SK-MEL-5 (cell line): ENCODE measurements at places on chromosomes 12 and 14. TPM values are rescaled to one million over a fixed set of nuclear protein-coding genes. Genes with fewer than 3 reads are reported as not detected.
A peak's percentile ranks its signal among the peaks of the same experiment; 100 is the strongest.

DNA sequence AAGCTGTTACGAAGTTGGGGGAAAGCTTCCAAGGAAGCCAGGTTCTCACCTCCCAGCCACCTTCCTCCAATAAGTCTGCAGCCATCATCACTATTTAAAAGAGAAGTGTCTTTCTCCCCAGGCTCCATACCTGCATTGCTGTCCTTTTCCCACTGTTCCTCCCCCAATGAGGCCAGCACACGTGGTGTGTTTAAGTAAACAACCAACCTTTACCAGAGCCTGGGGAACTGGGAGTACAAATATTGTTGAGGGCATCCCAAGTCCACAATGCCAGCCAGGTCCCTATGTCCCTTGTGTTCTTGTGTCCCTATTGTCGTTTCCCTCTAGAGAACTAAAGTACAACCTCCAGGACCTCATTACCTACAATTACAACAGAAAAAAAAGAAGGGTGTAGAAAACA, 49.2 kb upstream of the PNMA1 start:
- DNase-seq: no peak

GRCh38 chr12:96130396-96131059, 63.6 kb upstream of the ELK3 start:
- no peak for DNase-seq

- DNase-seq: no peak
Measured at GRCh38 chr12:4282892-4283511, 9.4 kb downstream of the CCND2 start.

The KRT77 gene
- total RNA-seq: not detected in 2 replicates

The SYCP3 gene
- total RNA-seq: 0.29 and 0.63 TPM in 2 replicates

- peak; percentile 79 for DNase-seq
Measured at GRCh38 chr14:80213602-80214001, 2.3 kb upstream of the DIO2 start.

DNA sequence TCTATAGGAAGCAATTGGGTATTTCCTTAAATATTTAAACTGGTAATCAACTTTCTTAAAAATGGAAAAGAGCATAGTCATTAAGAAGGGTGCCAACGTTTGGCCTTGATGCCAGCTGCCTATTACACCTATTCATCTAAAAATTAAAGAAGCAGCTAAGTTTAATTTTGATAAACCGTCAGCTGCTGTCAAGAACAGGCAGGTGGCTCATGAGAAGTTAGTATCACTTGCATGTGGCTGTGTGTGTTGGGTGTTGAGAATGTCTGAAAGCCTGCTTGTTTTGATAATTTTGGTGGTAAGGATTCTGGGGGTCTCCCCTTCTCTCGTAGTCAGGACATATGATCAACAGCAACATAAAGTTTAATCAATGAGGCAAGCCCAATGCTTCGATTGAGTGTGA, 6.5 kb downstream of the GLRX5 start:
- no peak for DNase-seq

The KIF26A gene
- total RNA-seq: 1.4 TPM in 2 replicates

- DNase-seq: no peak
Measured at GRCh38 chr14:69543341-69544115, 31.1 kb downstream of the CCDC177 start.

- DNase-seq: no peak
Measured at GRCh38 chr14:90444077-90444696, 47.4 kb downstream of the CALM1 start.

GRCh38 chr12:112846619-112847018, 55.1 kb downstream of the RPH3A start:
- DNase-seq: no peak

DNA sequence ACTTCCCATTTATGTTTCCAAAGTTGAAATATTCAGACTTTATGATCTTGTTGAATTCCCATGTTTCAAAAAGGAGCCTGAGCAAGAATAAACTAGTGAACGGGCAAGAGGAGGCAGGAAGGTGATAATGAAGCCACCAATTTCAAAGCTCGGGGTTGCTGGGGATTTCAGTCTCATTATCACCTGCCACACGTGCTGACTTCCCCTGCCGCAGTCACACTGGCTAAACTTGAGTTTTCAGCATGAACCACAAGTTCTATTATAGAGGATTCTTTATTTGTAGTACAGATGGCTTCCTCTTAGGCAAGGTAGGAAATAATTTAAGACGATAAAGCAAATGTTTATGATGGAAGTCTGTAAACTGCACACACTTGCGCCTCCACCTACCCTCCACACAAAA, 18.1 kb upstream of the DIABLO start:
- no peak for DNase-seq

DNA sequence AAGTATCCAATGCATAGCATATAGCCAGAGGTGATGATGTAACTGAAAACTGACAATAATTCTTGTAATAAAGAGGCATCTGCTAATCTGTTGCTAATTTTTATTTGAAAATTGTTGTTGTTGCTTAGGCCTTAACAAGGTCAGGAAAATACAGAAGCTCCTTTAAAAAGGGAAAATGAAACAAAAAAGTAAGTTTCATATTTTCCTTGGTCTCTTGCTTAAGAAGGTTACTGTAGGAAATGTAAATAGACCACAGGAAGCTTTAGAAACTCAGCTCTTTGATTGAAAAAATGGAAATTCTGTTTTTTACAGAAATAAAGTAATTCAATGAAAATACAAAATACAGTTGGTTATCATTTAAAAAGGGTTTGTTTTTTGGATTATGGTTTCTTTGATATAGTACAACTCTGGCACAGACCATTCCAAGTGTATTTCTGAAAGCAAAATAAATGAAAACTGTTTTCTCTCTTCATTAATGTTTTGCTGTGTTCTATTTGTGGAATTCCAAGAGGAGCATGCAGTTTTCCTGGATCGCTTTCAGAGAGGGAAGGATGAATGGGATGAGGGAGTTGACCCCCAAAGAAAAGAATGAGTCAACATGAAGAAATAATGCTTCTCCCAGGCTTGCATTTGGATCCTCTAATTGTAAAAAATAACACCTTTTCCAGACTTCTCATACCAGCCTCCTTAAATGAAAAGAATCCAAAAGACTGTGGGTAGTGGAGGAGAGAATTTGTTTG, 398.0 kb upstream of the FAR2 start:
- DNase-seq: no peak

The RIMKLB gene
- 29.2 and 33.3 TPM in 2 replicates for total RNA-seq

DNA sequence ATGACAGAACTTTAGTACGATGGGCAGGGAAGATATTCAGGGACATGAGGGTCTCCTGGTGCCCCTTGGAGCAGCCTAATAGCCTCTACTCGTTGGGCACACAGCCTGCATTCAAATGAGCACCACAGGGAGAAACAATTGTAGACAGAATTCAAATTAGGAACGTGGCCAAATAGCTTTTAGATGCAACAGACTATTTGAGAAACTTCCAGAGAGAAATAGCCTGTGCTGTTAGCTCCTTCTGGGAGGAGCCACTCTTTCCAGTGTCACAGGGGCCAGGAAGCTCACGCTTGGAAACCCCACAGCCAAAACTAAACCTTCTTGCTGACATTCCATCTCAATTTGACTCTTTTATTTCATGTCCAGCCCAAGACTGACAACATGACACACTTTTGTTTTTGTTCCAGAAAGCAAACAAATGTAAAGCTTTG, 114.5 kb downstream of the RPAP3 start:
- DNase-seq: no peak

- DNase-seq: no peak
Measured at GRCh38 chr12:127629066-127629820, 637.7 kb upstream of the TMEM132C start.

- peak; percentile 51 for DNase-seq
Measured at GRCh38 chr12:8033153-8034044, 883 bp downstream of the FOXJ2 start.
